Thyroid gland (tissue), 4 donors: ENCODE measurements at places on chromosomes 11 and 22. TPM values are rescaled to one million over a fixed set of nuclear protein-coding genes. Genes with fewer than 3 reads are reported as not detected.

Gene DUSP8
- total RNA-seq = 2.7 TPM

Gene ADAMTS15
- total RNA-seq = 29.2 TPM

Gene NCF4
- 16.9 TPM for total RNA-seq

Gene KCNQ1
- 103 TPM for total RNA-seq

Gene OVOL1
- 6.6 TPM for total RNA-seq

Gene C11orf24
- total RNA-seq = 23.6 TPM

Gene CARS1
- 56.2 TPM for total RNA-seq

Gene EHD1
- total RNA-seq = 53.5 TPM

Gene POU2AF3
- total RNA-seq = 2.0 TPM

Gene MDK
- 14.5 TPM for total RNA-seq

Gene CYTH4
- total RNA-seq = 4.0 TPM

Gene TRIM44
- total RNA-seq = 39.2 TPM

Gene MAPK1
- 83.1 TPM for total RNA-seq

Gene FAM227A
- total RNA-seq = 10.5 TPM

Gene FGF4
- not detected for total RNA-seq

Gene WT1
- total RNA-seq = 0.33 TPM

Gene UBQLN3
- 0.56 TPM for total RNA-seq

Gene MS4A15
- not detected for total RNA-seq

Gene IPO7
- 128 TPM for total RNA-seq

Gene PTGDR2
- total RNA-seq = not detected

Gene DCDC1
- 9.7 TPM for total RNA-seq
